Dermis microvascular lymphatic vessel endothelial cell (primary cell): ENCODE measurements at places on chromosomes 12 and 14.

- DNase-seq: no peak
Observed at GRCh38 chr12:112218150-112218549, 92.8 kb downstream of the TRAFD1 start.

DNA sequence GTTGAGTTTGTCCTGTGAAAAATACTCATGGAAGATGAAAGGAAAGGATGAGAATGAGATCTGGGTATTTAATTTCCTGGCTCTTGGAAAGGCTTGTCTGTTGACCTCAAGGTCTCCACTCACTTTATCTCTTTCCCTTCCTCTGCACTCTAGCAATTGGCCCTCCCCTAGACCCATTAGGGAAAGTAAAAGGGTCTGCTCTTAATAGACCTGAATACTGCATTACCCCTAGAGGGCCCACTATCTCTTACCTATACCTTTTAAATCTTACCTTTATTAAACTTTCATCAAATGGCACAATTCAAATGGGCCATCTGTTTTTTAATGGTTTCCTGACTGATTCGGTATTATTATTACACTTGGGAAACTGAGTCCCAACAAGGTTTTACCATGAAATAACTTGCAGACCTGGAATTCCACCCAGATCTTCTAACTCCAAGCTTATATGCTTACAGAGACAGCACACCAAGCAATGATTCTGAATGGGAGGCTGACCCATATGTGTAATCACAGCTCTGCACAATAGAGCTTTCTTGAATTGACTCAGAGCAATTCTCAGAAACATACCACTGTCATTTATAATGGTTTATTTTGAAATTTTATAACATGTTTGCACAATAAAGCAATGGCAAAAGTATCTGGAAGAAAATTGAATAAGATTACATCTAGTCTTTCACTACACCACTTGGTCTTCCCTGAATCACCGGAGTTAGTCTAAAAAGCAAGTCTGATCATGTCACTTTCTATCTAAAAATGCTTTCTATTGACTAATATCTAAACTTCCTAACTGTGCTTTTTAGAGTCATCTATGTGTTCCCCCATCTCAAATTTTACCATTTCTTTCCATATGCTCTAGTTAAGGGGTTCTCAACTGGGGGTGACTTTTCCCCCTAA, 618.5 kb downstream of the NRXN3 start:
- DNase-seq: no peak

- no peak for DNase-seq
Observed at GRCh38 chr14:67757175-67757574, 55.5 kb downstream of the RDH12 start.

- DNase-seq: no peak
Observed at GRCh38 chr12:122116707-122117535, 38.4 kb downstream of the MLXIP start.

DNA sequence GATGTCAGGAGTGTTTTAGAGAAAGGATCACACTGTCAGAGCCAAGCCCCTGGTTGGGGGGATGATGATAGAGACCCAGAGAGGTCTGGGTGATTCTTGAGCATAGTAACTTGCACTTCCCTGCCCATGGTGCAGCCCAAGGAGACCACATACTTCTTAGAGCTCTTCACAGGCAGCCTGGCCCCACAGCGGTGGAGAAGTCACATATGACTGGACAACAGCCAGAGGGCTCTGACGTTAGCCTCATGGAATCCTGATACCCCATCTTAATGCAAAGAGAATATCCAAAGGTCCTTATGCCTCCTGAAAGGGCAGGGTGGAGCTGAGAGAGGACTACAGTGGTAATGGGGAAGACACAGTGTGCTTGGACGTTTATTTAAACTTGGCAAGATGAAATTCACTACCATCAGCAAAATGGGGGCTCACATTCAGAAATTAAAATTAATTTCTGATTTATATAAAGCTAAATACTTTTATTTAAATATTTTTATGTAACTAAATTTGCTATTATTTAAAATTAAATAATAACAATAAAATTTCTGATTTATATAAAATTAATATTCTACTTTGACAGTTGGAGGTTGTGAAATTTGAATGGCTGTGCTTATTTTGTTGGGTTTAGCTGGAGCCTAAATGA, 131.3 kb downstream of the KTN1 start:
- no peak for DNase-seq
